Chondrocyte (in vitro differentiated cells): ENCODE measurements at places on chromosomes 4 and X. TPM values are rescaled to one million over a fixed set of nuclear protein-coding genes. Genes with fewer than 3 reads are reported as not detected.

The LRAT gene
- 0.05 TPM in 1 of 3 replicates, not detected in the others for total RNA-seq

The HCCS gene
- total RNA-seq = 25.0 to 25.8 TPM (median 25.5 TPM) in 3 replicates

DNA sequence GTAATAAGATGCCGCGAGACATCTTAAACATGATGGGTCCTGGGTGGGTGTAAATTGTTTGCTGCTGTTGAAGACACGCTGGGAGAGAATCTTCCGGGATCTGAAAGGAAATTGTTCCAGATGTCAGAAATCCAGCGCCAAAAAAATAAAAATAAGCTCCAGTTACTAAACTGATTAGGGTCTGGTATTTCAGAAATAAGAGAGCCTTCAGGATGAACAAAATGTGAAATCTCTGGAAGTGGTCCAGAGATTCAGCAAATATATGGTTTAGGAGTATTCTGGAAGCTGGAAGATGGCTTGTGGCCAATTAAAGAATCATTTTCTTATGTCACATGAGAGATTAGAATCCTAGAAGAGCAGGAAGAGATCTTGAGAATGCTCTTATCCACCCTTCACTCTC is 75.8 kb upstream of the NHS start:
- no peak overlapping the region for H3K27ac ChIP-seq
- no peak overlapping the region for H3K4me3 ChIP-seq
- H3K4me1 ChIP-seq = no peaks in the 10 kb centered on the region
- DNase-seq = no peak
- no peaks in the 10 kb centered on the region for H3K36me3 ChIP-seq

DNA sequence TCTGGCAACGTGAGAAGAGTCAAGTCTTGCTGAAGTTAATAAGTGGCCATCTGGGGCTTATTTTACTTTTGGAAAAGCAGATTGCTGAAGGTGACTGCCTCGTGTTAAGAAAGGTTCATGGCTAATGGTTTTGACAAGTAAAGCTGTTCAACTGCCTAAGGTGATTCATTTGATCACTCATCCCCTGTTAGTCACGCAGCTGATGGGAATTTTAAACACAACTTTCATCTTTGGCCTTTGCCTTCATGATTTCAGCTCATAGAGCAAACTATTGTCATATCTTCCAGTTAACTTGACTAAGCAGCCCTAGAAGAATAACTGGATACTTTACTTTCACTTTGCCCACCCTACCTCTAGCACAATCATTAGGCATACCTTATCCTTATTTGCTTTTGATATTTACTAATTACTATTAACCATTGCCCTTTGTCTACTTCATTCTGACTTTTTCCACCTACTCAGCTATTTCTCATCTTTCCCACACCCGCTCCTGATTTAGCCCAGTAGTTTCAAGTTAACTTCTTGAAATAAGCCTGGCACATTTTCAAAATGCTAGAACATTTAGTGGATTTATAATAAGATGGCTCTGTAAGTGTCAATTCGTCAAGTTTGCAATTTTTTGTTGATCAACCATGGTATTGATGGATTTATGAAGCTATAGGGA is 170.6 kb upstream of the S100G start:
- H3K4me1 ChIP-seq = peaks cover 26% of the 10 kb centered on the region
- H3K36me3 ChIP-seq = no peaks in the 10 kb centered on the region
- no peak overlapping the region for H3K4me3 ChIP-seq
- H3K27me3 ChIP-seq = no peaks in the 10 kb centered on the region

- no peaks in the 10 kb centered on the region for H3K4me1 ChIP-seq
- DNase-seq = no peak
- H3K27me3 ChIP-seq = peaks cover 4% of the 10 kb centered on the region
- H3K36me3 ChIP-seq = no peaks in the 10 kb centered on the region
These were observed 262.8 kb upstream of the VCX start for GRCh38 chrX:7580127-7580526.
